ENCODE measurements at places on chromosomes 13 and 19.

GRCh38 chr13:69291292-69291906 lies 816.2 kb upstream of the ATXN8OS start:
- DNase-seq, result no peak

DNA sequence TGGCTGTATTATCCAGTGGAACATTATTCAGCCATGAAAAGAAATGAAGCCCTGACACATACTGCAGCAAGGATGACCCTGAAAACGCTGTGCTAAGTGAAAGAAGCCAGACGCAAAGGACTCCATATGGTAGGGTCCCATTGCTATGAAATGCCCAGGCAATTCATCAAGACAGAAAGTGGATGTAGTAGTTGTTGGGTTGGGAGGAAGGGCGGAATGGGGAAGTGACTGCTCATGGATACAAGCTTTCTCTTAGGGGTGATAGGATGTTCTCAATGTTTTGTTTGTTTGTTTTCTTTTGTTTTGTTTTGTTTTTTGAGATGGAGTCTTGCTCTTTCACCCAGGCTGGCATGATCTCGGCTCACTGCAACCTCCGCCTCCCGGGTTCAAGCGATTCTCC lies 11.1 kb upstream of the CEACAM16 start:
- DNase-seq, result no peak

DNA sequence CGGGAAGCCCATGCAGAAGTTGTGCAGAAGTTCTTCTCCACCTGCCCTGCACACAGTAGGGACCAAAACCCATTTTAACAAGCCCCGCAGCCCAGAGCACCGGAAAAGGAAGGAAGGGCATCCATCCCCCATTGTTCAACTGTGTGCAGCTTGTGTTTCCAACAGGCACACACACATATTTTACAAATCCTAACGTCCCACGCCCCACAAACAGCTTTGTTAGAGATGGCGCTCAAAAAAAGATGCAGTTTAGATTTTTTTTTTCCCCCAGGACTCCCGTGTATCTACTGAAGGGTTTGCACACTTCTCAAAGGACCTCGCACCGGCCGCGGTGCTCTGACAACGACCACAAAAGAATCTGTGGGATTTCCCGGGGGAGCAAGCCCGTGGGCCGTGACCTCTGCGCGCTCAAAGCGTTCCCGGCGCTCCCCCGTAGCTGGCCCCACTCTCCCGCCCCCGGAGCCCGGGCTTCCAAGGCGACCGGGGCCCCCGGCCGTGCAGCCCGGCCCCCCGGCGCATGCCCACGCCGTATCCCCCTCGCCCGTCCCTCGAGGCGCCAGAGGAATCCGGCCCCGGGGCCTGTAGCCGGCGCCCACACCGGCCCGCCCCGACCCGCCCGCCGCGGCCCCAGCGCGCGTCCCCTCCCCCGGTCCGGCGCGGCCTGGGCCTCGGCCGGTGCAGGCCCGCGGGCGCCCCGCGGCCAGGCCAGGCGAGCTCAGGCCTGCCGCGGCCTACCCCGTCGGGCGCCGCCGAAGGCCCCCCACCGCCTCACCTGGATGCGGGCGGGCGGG lies 523 bp downstream of the ELAVL1 start:
- DNase-seq, result peak; percentile 22

DNA sequence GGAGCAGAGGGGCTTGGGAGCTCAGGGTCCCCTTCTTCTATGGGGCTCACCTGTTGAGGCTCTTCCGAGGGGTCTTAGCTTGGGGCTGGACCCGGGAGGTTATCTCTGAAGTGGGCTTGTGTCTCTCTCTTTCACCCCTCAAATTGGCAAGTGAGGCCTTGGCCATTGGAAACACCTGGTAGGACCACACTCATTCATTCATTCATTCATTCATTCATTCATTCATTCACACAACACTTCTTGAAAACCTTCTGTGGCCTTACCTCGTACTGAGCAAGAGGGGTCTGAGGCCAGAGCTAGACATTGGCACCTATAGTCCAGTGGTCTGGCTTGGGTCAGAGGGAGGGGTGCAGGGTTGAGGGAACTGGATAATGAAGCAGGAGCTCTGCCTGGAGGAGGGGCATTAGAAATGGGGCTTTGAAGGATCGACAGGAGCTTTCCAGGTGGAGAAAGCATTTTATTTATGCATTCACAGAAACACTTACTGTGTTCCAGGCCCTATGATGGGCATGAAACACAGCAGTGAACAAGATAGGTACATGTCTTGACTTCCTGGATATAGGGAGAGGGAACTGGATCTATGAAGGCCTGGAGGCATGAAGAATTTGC lies 5.5 kb downstream of the CELF5 start:
- no peak for DNase-seq

DNA sequence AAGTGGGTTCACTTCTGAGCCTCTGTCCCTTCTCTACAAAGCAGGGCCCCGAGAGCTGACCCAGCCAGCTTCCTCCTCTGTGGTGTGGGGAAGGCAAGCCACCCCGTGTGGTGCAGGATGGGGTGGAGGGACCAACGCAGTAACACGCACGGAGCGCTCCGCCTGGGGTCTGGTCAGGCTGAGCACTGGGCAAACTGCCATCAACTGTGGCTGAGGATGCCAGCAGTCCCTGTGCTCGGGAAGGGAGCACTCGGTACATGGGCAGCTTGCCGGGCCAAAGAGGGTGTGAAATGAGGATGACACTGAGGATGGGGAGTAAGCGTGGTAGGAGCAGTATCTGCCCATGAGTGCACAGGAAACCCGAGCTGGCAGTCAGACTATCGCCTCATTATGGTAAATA lies 7.6 kb upstream of the GMIP start:
- DNase-seq, result no peak

DNA sequence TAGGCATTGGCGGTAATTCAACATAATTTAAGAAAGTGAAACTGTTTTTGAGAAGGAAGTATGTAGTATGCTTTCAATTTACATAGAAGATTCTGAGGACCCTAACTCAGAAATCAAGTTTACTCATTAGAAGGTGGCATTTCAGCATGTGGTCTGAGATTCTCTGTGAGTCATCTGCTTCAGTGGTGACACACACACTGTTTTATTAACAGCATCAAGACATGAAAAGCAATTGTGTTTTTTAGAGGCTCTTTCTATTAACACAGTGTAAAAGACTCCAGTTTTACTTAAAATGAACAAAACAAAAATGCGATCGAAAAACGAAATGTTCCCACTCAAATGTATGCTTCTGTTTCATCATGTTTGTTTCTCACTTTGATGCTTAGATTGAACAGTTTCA lies 802.1 kb upstream of the SLITRK6 start:
- no peak for DNase-seq
